ENCODE measurements at places on chromosomes 5 and 9.

DNA sequence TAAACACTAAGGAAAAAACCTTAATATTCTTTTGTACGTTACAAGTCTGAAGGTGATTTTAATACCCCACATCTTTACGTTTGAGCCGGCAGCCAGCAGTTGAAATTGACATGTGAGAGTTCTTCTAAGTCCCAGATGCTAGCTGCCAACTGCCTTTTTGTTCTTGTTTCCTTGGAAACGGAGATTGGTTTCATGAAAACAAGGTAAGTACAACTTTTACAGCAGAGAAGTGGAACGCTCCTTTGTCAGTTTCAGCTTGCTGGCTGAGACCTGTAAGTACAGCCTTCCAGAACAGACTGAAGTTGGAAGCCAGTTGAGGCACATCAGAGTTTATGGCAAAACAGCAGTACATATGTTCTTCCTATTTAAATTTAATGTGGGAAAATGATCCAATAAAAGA is 1018.4 kb upstream of the ARRDC3 start:
- no peak for DNase-seq

DNA sequence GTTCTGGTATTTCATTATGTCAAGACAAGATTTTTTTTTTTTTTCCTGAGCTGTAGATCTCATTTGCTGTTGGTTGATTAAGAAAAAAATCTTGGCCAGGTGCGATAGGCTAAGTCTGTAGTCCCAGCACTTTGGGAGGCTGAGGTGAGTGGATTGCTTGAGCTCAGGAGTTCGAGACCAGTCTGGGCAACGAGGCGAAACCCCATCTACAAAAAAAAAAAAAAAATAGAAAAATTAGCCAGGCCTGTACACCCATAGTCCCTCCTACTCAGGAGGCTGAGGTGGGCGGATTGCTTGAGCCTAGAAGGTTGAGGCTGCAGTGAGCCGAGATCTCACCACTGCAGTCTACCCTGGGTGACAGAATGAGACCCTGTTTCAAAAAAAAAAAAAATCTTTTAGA is 12.2 kb downstream of the CDC42SE2 start:
- DNase-seq: no peak

GRCh38 chr9:112169368-112169767 is 5.7 kb downstream of the SUSD1 start:
- DNase-seq: no peak

DNA sequence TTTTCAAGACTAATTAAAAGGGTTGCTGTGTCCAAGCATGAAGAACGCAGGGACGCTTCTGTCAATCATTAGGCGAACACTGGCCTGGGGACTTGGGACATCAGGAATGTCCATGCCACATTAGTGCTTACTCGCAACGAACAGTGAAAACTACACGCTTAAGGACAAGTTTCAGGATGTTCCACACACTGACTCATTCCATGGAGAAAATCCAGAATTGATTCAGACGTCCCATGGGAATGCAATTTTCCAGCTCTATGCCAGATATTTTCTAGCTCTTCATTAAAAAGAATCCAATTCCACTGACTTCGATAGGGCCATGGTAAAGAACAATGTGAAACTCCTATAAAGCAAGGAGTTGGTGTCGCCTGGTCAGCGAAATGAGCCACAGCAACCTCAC is 98.2 kb downstream of the CAMSAP1 start:
- no peak for DNase-seq

GRCh38 chr5:1952021-1952420 is 69.3 kb upstream of the IRX4 start:
- no peak for DNase-seq

DNA sequence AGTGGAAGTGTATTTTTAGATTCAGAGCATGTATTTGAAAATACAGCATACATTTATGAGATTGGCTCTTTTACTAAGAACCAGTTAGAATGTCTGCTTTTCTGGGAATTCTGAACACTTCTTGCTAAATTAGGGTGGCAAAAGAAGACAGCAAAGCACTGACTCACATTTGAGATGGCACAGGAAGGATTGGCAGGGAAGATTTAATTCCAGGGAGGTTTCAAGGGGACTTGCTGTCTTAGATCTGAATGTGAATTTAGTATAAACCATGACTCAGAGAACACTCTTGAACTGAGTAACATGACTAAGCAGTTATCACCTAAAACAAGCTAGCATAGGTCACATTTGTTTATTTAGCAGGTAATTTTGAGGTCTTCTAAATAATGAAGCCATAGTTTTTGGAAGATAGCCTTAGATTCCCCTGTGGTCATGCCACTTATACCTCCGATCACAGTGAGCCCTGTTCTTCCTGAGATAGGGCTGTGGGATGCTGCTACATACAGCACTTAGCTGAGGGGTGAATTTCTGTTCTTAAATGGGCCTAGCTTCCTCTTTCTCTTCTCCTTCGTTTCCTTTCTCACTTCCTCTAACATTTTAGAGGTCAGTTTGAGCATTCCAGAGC is 173.8 kb downstream of the PCSK1 start:
- no peak for DNase-seq

GRCh38 chr5:164581889-164582288 is 1076.5 kb downstream of the MAT2B start:
- DNase-seq: no peak

DNA sequence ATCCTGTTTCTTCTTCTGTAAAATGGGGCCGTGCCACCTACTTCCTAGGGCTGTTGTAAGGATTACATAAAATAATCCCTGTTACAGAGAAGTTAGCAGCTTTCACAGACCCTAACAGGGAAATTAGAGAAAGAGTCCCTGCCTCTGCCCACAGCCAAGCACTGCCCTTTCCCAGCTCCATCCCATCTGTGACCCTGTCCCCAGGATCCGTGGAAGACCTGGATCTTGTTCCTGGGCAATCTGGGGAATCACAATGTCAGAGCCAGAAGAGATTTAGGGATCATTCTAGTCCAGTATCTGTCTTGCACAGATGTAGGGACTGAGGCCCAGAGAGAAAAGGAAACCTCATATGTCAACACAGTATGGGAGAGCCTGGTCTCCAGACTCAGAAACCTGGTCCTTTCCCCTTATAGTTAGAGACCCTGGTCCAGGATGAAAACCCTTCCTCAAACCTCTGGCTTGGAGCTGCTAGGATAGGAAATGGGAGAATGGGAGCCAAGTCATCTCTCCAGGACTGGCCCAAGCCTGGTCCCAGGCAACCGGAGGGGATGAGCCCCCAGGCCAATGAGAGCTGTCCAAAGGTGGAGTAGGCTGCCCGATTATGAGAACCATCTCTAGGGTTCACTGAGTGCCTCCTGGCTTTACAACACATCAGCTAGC is 12.5 kb downstream of the LHX6 start:
- DNase-seq: no peak

GRCh38 chr9:36834736-36835135 is 199.3 kb downstream of the PAX5 start:
- DNase-seq: no peak

DNA sequence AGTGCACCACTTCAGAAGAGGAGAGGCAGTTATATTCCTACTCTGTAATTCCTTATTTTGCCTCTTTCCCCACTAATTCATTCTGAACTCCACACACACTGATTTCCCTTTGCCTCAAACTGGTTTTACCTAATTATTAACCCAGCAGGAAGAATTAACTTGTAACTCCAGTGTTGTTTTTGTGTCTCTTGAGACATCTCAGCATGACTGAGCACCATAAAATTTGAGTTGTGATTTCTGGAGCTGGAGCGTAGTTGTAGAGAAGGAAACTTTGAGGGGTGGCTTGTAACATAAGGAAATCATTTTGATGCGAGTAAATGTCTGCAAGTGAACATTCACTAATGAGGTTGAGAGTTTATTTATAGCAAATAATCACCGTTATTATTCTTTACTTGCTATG is 265.2 kb downstream of the TMEM38B start:
- no peak for DNase-seq

DNA sequence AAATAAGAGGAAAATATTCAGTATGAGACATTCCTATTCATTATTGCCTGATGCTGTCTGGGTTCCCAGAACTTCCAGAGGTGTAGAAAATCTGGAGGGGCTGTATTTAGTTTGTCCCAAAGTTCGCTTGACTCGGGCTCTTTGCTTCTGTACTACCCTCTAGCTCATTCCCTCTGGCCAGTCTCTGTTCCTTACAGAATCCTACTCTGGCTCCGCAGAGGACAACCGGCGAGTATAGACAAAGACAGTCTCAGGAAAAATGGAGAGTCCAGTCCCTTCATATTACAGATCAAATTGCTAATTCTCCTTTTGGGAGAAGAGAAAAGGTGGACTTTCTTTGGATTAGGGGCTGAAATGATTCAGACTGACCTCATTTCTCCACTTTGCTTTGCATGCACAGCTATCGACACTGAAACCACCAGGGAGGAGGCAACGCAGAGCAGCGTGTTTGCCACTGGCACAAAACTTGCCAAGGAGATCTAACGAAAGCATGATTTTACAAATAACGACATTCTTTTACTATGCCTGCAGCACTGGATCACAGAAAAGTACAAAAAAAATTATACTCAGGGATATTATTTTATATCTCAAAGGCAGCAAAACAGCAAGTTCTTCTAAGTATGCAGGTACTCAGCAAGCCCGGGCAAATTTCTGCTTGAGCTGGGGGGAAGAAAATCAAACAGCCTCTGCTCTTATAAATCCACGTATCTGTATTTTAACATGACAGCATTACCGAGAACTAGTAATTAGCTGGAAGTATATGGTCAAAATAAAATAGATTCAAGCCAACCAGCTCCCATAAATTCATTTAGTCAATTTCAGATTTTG is 279.7 kb downstream of the NPR3 start:
- DNase-seq: no peak

DNA sequence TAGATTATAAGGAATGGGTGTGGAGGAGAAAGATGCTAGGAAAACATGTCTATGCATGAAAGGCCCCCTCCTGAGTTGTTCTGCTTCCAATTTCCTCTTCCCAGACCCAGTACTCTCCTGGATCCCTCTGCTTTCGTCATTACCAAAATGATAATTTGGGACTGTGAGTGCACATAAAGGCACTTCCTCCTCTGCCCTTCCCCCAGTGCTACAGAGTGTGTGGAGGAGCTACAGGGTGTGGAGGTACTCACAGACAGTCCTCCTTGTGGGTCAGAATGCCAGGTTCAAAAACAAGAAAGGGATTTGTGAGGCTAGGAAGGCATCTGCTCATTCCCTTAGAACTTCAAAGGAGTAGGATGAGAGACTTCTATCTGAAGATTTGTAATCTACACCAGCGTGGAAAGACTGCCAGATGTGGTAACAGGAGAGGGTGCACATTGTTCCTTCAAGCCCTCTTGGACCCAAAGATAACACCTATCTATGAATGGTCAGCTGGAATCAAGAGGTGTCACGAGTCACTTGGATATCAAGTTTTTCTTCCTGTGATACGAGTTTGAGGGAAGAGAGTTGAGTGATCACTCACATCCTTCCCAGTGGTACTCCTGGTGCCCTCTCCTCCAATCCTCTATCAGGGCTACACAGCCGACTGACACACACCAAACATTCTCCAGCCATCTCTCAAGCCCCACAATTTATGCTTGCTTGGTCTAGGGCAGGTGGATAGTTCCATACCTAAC is 201.1 kb downstream of the EPB41L4A start:
- no peak for DNase-seq

DNA sequence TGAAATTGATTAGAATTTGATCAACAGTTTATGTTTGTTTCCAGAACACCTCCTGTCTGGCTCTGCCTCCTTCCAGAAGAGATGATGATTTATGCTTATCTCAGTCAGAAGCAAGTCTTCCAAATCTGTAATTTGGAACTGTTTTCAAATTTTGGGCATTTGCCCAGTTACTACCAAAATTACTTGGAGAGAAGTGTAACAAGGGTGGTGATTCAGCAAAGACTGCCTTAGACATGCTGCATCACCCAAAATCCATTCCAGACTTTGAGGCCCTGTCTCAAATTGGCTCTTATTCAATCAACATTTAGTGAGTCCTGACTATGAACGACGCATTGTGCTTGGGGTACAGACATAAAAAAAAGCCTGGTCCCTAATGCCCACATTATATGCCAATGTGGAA is 89.4 kb downstream of the SH3TC2 start:
- DNase-seq: no peak

DNA sequence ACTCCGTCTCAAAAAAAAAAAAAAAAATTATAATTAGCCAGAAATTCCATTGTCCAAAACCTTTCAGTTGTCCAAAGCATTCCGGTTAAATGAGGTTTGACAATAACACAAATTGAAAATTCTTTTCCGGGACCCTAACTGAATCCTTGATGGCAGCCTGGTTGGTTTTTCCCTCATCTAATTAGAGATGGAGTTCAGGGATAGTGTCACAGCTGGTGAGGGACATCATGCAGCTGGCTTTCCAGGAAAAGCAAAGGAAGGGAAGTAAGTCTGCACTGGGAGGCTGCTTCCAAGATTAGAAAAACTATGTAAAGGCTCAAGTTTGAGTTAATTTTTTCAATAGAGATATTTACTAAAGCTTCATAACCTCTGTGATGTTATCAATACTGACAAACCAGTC is 195.4 kb downstream of the ADAMTS12 start:
- no peak for DNase-seq

DNA sequence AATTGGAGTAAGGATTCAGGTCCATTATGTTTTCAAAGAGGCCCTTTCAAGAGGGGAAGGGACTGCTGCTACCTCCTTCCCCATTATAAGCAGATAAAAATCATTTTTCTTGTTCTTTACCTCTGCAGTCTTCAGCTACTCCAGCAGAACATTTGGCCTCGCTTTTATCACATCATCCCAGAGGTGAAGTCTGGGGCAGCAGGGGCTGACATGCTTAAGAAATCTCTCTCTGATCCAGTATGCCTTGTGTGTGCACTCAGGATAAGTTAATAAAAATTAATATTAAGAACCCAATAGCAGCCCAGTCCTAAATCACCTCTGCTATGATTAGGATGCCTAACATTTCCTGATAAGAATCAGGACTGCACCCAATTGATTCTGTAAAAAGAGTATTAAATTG is 306.9 kb upstream of the NREP start:
- DNase-seq: no peak

DNA sequence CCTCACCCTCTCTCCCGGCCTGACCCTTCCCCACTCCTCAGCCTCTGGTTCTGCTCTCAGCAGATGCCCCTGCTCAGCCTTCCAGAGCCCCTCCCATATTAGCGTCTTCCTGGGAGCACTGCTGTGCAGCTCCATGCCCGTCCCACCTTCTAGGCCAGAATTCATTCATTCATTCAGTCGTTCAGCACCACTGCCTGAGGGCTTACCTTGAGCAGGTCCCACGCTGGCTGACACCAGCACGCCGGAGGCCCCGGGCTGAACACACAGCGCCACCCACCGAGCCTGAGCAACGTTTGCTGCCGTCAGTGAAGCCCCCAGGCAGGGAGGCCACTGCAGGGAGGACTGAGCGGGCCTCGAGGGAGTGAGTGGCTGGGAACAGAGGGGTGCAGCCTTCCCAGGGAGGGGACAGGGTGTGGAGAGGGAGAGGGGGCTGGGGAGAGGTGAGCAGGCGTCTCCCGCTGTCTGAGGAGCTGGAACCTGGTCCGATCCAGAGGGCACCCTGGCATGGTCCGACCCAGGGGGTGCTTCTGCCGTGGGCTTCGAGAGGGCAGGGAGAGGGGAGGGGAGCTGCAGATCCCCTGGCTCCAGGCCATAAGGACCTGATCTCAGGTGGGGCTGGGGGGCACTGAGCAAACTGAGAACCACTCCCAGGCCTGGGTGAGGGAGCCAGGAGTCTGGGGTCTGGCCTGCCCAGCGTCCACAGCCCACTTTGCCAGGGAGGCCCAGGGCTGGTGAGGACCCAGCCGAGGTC is 98.8 kb upstream of the RAPGEF1 start:
- DNase-seq: no peak

Measured in stimulated activated CD8-positive, alpha-beta memory T cell treated with anti-CD3 and anti-CD28 coated beads, Interleukin-12 subunit alpha, Interleukin-12 subunit beta, amount 100 ng/mL, for 4 hours (primary cell).